ENCODE measurements at places on chromosomes 7 and 10.

- DNase-seq: no peak
Observed at GRCh38 chr7:27688056-27688455, 25.4 kb upstream of the HIBADH start.

DNA sequence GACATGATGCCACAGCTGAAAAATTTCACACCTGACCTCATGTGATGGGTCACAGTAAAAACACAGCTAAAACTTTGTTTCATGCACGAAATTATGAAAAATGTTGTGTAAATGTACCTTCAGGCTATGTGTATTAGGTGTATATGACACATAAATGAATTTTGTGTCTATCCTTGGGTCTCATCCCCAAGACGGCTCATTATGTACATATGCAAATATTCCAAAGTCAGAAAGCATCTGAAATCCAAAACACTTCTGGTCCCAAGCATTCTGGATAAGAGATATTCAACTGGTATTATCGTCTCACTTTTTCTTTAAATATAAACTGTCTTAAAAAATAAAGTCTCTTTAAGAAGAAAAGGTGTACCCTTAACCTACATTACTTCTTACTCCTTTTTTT is 145.4 kb downstream of the ATXN7L1 start:
- no peak for DNase-seq

DNA sequence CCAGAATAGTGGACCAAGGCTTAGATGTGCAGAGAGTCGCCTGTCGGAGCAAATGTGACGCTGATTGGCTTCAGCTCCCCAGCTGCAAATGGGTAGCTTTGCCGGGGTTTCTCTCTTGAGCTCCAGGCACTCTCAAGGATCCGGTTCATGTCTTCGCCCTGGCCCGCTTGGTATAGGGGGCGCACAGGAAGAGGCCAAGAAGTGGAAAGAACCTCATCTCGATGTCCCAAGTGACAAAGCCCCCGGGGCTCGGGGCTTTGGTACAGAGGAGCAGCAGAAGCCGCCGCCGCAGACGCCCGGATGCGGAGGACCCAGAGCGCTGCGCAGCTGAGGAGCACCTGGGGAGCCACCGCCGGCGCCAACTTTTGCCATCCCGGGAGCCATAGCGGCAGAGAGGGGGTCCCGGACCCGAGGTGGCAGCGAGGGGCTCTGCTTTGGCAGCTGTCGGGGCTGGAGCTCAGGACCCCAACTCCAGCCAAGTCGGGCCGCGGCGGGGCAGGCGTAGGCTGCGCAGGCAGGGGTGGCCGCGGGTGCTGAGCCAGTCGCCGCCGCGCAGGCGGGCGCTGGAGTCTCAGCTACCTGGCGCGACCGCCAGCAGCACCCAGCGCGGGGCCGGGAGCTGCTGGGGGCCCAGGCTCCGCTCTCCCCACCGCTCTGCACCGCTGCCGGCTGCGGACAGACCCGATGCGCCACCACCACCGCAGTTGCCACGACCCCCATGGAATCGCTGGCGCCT is 466.6 kb downstream of the XPNPEP1 start:
- no peak for DNase-seq

DNA sequence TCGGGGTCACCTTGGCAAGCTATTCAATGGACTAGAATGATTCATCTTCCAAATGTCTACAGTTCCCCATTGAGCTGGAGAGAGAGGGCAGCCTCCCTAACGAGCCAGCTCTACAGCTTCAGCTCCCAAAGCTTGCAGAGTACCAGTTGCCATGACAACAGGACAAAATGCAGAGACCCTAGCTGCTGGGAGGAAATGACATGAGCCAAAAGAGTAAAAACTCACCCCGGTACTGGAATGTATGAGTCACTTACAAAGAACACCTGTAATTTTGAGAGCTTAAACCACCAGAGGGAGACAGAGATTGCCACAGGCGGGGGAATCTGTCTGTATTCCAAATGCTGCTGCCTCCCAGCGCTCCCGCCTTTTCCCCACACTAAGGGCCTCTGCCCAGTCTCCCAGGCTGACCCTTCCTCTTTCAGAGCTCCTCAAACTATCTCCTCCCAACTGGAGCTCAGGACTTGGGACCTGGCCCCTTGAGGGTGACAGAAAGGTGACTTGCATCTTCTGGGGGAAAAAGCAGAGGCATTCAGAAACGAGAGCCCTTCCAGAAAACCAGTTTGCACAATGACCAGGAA is 95.5 kb downstream of the CUL2 start:
- peak; percentile 5 for DNase-seq

DNA sequence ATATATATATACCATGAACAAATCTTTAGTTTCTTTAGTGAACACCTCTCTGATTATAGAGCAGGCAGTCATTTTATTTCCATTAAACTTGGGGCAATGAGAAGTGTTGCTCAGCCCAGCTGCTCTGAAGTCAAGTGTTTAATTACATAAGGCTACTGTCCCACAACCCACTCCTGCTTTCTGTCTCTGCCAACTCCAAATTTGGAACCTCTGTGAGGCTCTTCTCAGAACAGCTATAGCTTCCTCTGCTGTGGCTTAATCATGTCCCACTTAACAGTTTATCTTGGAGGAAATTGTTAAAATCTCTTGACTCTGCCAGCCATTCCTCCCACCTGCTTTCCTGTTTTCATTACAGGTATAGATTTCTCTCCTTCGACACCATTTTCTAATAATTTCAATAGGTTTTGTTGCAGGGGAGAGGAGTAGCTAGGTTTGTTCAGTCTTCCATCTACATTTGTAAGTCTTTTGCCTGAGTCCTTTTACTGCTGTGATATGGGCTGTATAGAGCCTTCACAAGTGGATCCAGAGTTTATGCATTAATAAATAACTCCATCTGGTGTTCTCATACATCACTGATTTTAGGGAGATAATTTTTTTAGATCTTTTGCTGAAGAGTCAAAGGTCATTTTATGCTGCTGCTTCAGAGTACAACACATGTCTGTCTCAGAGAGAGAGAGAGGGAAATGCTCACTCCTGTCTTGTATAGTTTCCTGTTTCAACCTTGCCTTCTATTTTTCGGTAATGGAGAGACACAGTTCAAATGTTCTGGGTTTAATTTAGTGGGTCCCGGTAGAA is 170.4 kb downstream of the WNT2 start:
- peak; percentile 3 for DNase-seq

DNA sequence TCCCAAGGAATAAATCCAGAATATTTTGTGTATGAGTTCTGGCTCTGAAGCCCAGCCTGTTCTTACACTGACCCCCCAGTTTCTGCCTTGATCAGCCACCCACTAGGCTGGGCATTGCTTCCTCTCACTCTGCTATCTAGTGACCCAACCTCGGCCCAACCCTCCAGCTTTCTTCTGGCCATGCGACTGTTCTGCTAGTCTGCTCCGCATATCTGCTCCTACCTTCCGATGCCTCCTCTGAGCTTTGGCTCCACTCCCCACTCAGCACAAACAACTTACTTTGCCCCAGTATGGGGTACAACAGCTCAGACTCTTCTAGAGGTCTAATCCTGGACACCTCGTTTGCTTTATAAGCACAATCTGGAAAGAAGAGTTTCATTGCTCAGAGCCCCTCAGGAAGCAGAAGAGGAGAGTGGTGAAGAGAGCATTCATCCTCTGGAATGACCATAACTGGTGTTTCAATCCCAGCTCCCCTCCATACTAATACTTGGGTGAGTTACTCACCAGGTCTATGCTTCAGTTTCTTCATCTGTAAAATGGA is 99.6 kb downstream of the NPSR1 start:
- no peak for DNase-seq

DNA sequence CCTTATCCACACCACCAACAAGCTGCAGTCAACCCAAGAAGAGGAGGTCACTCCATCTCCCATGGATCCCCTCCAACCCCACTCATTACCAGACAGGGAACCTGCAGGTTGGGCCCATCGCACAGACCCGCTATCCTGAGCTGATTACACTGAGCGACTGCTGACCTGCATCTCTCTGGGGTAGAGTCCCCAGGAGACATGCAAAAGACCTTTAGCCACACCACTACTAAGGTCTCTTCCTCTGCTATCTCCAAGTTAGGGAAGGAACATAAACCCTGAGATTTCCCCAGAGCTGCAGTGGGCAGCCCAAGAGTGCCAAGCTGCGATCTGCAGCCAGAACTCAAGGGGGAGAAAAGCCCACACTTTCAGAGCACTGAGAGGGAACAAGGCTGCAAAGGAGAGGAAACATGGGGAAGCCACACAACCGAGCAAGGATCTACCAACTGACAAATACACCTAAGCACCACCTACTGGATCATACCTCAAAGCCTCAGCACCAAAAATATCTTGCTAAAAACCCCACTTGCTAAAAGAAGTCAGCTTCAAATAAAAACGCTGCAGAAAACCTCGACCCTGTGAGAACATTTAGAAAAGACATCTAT is 298.2 kb downstream of the SORCS1 start:
- no peak for DNase-seq

- DNase-seq: no peak
Observed at GRCh38 chr10:18829259-18829658, 170.0 kb downstream of the ARL5B start.

- DNase-seq: no peak
Observed at GRCh38 chr10:97320480-97321031, 1.5 kb downstream of the FRAT1 start.

GRCh38 chr10:123552760-123553554 is 113.2 kb upstream of the GPR26 start:
- DNase-seq: no peak

DNA sequence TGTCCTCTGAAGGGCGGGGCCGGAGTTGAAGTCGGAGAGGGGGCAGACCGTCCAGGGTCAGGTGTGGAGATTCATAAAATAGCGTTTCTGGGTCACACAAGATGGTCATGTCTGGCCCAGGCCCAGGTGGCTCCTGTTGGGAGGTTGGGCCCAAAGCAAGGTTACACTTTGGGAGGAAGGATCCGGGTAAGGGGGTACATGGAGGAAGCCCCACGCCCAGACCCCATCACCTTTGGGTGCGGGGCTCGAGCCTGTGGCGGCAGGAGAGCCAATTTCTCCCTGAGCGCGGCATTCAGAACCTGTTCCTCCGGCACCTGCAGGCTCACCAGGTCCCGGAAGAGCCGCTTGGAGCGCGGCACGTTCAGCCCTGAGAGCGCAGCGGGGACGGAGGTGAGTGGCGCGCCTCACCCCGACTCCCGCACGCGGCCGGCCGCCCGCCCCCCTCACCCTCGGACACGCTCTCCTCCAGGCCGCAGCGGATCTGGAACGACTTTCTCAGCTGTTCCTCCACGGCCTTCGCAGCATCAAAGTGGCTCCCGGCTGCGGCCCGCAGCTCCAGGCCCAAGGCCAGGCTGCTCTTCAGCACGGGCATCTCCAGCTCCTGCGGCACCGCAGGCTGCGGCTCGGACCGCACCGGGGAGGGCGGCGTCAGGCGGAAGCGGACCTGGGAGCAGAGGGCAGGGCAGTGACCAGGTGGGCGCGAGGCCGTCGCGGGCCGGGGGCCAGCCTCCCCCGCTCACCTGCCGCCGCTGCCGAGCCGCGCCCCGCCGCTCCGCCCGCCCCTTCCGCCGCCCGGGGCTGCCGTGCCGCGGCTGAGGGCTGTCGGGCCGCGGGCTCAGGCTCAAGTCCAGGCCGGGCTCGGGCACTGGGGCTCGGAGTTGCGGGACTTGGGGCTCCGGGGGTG is 644 bp downstream of the PPP1R35 start:
- peak; percentile 25 for DNase-seq

GRCh38 chr10:88889559-88890337 is 9.7 kb downstream of the STAMBPL1 start:
- no peak for DNase-seq

DNA sequence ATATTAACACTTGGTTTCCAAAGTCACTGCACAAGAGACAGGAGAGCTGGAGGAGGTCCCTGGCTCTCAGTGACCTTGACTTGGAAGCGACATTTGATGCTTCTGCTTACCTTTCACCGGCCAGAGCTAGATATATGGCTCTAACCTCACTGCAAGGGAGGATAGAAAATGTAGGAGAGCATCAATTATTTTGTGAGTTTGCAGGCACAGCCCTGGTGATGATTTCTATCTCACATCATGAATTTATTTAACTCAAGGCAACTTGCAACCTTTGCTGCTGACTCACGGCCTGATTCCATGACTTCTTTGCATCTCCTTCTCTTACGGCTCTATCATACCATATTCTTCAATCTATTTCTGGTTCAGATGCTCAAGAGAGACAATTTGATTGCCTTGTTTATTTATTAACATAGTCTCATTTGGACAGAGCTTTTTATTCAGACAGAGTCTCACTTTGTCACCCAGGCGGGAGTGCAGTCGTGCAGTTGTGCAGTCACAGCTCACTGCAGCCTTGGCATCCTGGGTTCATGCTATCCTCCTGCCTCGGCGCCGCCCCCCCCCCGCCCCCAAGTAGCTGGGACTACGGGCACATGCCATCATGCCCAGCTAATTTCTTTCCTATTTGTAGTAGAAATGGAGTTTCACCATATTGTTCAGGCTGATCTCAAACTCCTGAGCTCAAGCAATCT is 196.0 kb downstream of the REEP3 start:
- no peak for DNase-seq

GRCh38 chr7:35529713-35530112 is 165.2 kb downstream of the HERPUD2 start:
- DNase-seq: no peak

GRCh38 chr10:86401588-86402282 is 35.1 kb upstream of the GRID1 start:
- no peak for DNase-seq

GRCh38 chr7:26535483-26536007 is 243.9 kb downstream of the SNX10 start:
- DNase-seq: no peak

DNA sequence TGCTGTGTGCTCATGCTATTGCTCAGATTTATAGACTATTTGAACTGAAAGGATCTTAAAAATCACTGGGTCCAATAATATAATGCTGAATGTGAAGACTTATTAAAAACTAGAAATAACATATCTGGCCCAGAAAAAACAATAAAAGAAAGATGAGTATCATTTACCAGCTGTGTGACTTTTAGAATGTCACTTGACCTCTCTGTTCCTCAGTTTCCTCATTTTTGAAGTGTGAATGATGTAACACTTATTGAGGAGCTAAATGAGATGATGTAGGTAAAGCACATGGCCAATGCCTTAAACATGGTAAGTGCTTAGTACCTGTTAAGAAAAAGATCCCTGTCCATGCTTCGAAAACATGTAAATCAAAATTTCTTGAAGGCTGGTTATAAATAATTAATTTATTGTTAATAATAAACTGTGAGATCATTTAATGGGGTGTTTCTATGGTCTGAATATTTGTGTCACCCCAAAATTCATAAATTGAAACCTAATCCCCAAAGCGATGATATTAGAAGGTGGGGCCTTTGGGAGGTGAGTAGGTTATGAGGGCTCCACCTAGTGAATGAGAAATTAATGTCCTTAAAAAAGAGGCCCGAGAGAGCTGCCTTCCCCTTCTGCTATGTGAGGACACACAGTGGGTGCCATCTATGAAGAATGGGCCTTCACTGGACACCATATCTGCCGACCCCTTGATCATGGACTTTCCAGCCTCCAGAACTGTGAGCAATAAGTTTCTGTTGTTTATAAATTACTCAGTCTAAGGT is 13.0 kb downstream of the DNTT start:
- DNase-seq: no peak

DNA sequence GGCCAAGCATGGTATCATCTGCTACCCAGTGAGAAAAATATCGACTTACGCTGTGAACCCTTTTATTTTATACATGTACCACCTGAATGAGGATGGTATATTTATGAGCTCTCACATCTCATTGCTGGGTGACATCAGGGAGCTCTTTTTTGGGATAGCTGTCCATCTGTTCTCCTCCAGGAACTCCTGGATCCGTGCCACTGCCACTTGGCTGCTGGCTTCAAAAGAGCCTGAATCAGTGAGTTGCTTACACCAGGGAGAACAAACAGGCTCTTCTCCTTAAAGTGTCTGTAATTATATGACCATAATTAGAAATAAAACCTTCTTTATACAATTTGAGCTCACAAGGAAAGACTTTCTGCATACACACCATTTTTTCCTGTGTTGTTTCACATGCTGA is 106.2 kb downstream of the KAT6B start:
- DNase-seq: peak; percentile 59

GRCh38 chr7:128869944-128870285 is 7.3 kb downstream of the ATP6V1F start:
- DNase-seq: no peak
